Hepatocyte (in vitro differentiated cells): ENCODE measurements at places on chromosomes 16 and 17.
A peak's percentile ranks its signal among the peaks of the same experiment; 100 is the strongest.

- H3K27me3 ChIP-seq = no peaks in the 10 kb centered on the region
- no peak for DNase-seq
- peak overlapping the region; percentile 56 for H3K4me3 ChIP-seq
- peaks cover 6% of the 10 kb centered on the region for H3K4me1 ChIP-seq
- no peaks in the 10 kb centered on the region for H3K36me3 ChIP-seq
These were observed 947 bp downstream of the DDX42 start for GRCh38 chr17:63774969-63775265.

DNA sequence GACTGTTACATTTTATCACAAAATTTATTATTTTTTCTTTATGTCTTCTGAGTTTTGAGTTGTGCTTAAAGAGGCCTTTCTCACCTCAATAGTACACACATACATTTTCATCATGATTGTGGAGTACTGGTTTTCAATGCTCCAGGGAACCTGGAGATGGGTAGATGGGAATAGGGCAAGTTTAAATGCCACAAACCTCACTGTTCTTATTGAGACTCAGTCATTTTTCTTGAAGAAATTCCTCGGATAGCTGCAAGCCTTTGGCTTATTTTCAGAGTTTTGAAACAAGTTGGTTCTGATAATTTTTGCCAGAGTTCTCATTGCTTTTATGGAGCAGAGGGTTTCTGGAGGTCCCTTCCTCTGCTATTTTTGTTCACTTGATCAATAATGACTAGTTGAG lies 34.9 kb downstream of the EFCAB13 start:
- no peaks in the 10 kb centered on the region for H3K4me1 ChIP-seq
- no peaks in the 10 kb centered on the region for H3K27me3 ChIP-seq
- H3K4me3 ChIP-seq = no peak overlapping the region
- no peaks in the 10 kb centered on the region for H3K36me3 ChIP-seq
- no peak overlapping the region for H3K27ac ChIP-seq

DNA sequence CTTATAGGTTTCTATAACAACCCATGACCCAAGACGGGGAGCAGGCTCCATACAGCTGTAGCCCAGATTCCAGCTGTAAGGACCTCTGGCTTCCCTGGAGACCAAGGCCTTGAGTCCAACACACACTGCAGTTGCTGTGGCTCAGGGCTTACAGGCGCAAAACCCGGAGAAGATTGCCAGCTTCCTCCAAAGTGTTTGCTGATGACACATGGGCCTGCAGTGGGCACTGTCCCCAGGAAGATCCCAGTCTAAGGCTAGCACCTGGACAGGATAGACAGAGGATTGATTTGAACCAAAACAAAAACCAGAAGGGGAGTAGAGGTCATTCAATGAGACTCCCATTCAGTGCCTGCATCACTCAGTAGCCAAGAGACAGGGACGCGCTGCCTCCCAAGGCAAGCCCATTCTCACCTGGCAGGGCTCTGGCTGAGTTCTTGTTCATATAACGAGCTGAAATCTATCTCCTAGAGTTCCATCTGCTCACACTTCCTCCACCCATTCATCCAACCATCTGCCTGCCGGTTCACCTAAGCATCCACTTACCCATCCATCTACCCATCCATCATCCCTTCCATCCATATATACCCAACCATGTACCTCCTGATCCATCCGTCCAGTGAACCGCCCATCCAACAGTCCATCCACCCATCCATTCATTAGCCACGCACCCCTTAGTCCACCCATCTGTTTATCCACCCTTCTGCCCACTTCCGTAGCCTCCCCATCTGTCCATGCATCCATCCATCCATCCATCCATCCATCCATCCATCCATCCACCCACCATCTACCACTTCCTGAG lies 10.2 kb downstream of the RAB11FIP4 start:
- no peak for DNase-seq
- H3K27ac ChIP-seq = no peak overlapping the region

DNA sequence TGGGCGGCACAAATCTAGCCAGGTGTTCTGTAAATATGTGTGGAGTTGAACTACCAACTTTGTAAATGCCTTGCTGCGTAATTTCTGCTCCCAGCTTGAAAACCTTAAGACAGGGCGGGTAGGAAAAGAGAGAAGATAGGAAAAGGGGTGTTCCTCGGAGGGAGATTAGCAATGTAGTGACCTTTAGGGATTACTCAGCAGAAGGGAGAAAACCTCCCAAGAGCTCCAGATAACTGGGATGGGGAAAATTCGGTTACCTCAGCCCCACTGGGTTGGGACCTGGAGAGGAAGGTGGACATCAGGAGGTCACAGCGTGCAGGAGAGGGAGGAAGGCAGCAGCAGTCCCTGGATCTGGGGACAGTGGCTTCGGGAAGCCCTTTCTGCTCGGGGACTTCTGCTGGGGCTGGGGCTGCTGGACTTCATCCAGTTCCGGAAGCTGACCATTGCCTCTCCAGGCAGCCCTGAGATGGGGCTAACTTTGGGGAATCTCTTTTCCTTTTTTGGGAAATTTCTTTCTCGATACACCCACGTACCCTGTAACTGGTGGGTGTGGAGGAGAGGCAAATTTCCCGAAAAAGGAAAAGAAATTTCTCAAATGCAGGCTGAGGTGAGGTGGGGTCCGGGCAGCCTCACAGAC lies 39.2 kb downstream of the MPRIP start:
- DNase-seq = no peak
- no peak overlapping the region for H3K4me3 ChIP-seq
- peaks cover 25% of the 10 kb centered on the region for H3K4me1 ChIP-seq
- H3K27me3 ChIP-seq = no peaks in the 10 kb centered on the region
- no peak overlapping the region for H3K27ac ChIP-seq

DNA sequence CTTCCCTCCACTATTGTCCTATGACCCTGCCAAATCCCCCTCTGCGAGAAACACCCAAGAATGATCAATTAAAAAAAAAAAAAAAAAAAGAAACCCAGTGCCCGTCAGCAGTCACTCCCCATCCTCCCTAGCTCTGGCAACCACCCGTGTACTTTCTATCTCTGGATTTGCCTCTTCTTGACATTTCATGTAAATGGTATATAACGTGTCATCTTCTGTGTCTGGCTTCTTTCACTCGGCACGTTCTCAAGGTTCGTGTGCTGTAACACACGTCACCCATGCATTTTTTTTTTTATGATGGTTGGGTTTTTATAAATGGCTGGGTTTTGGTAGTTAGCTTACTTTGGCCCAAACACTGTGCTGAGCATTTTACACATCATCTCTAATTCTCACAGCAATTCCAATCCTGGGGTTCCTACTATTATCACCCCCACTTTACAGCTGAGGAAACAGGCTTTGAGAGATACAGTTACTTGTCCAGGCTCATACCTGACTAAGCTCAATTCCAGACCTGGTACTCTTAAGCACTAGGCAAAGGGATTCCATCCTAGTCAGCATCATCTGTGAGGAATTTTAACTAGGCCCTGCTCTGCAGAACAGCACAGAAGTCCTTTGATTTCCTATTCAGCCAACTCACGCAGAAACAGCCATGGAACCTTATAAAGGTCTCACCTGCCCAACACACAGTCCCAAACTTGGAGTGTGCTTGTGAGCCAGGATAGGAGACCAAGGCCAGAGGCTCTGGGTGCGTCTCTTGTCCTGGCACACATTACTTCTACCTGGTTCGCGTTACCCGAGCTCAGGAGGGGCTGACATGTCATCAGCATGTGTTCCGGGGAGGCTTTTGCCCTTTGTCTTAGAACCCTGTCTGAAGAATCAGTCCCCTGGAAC lies 11.7 kb downstream of the NDUFAB1 start:
- H3K27ac ChIP-seq = peak overlapping the region; percentile 80
- H3K36me3 ChIP-seq = no peaks in the 10 kb centered on the region
- DNase-seq = peak; percentile 59
- no peak overlapping the region for H3K4me3 ChIP-seq

GRCh38 chr16:65334081-65334480 lies 212.2 kb upstream of the CDH11 start:
- no peak overlapping the region for H3K4me3 ChIP-seq
- DNase-seq = no peak
- no peaks in the 10 kb centered on the region for H3K27me3 ChIP-seq
- H3K4me1 ChIP-seq = no peaks in the 10 kb centered on the region
- H3K27ac ChIP-seq = no peak overlapping the region
